ENCODE measurements at places on chromosomes 6 and 20. TPM values are rescaled to one million over a fixed set of nuclear protein-coding genes. Genes with fewer than 3 reads are reported as not detected.

The EYS gene
- not detected for total RNA-seq

The SH3BGRL2 gene
- total RNA-seq, result 0.64 TPM

DNA sequence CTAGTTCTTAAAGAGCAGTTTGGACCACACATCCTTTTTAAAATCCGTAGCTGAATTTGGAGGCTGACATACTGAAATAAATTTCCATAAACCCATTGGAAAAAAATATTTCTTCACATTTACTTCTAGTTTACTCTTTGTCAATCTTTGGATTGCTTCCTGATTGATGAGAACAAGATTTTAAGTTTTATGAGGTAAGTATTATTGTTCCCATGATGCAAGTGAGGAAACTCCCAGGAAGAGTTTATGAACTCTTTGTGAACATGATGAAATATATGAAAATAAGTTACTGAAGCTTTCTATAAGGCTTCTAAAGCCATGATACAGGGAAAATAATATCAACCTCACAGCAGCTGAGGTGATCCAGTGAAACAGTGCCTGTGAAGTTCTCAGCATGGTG lies 320.0 kb downstream of the GJA1 start:
- no peak for DNase-seq

DNA sequence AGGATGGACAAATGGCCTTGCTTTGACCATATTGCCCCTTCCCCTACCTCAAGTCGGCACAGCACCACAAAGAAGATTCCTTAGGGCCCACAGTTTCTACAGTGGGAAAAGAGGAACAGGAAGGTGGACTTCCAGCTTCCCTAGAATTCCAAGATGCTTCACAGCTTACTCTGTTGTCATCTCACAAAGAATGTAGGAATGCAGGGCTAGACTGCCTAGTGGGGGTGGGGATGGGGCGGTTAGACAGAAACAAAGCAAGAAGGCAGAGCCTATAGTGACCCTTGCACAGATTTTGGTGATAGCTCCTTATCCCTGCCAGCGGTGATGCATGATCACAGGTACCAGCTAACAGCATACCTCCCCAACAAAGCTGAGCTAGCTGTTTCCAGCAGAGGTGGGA lies 607.6 kb upstream of the MAN1A1 start:
- DNase-seq, result no peak
